NCI-H460 (cell line): ENCODE measurements at places on chromosomes 13 and 19. TPM values are rescaled to one million over a fixed set of nuclear protein-coding genes. Genes with fewer than 3 reads are reported as not detected.

Gene ITGBL1
- 28.1 and 29.5 TPM in 2 replicates for total RNA-seq

Gene YIPF2
- 26.6 and 28.5 TPM in 2 replicates for total RNA-seq

Gene CD33
- total RNA-seq, result 0.22 TPM in 1 of 2 replicates, not detected in the other

Gene LRFN3
- 3.5 and 6.1 TPM in 2 replicates for total RNA-seq

Gene KATNAL1
- total RNA-seq, result 5.8 and 6.1 TPM in 2 replicates

Gene IRGC
- total RNA-seq, result not detected in 2 replicates

Gene MAG
- total RNA-seq, result not detected in 2 replicates

Gene CCDC122
- 7.4 and 10.0 TPM in 2 replicates for total RNA-seq

Gene PRR36
- total RNA-seq, result 0.43 TPM in 1 of 2 replicates, not detected in the other

Gene CEACAM18
- not detected in 2 replicates for total RNA-seq

Gene PLPP2
- total RNA-seq, result 91.1 and 102 TPM in 2 replicates

Gene CYP4F11
- 108 and 123 TPM in 2 replicates for total RNA-seq

Gene MAB21L1
- not detected in 2 replicates for total RNA-seq
